Stimulated activated CD8-positive, alpha-beta memory T cell treated with anti-CD3 and anti-CD28 coated beads, Interleukin-15, amount 100 ng/mL, for 24 hours (primary cell): ENCODE measurements at places on chromosomes 2 and 18.

DNA sequence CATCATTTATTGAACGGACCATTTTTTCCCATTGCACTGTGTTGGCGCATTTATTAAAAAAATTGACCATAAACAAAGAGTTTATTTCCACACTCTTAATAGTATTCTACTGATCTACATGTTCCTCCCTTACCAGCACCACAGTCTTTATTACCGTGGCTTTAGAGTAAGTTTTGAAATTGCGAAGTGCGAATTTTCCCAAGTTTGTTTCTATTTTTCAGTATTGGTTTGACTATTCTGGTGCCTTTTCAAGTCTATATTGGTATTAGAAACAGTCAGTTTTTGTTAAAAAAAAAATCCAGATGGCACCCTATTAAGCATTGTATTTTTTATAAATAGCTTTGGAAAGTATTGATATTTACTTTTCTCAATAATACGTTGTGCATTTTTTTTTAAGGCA, 795.1 kb upstream of the HS6ST1 start:
- no peak for DNase-seq

- no peak for DNase-seq
Measured at GRCh38 chr2:230166557-230167170, 53.1 kb downstream of the SP110 start.

GRCh38 chr2:193743089-193743488, 1548.4 kb upstream of the TMEFF2 start:
- no peak for DNase-seq

DNA sequence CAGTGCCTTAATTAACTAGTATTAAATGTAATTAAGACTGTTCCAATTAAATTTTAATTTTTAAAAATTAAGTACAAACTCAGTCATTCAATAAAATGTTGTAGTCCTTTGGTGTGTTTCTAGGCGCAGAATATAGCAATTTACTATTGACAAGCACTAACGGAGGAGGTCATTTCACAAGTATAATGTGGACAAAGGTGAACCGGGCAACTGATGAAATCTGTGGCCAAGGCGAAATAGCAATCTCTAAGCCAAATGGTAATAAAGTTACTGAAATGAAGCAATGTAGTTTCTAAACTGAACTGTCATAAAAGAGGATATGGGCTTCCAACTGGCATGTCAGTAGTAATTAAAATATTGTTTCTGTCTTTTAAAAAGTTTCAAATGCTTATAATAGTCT, 27.5 kb downstream of the FIGN start:
- no peak for DNase-seq

DNA sequence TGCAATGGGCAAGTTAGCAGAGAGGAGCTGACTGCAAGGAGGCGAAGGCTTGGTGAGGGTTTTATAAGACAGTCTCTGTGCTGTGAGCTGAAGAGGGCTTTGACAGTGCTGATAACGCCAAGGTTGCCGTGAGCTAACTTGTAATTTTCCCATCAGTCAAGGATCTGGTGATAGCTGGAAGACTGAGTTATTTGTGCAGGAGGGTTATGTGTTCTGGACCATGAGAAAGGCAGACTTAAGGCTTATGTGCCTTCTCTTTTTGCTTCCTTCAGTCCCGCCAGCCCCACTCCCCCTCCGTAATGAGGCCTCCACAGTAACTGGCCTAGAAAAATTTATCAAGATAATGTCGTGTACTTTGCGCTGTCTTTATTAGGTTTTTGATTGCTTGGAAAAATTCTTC, 94.6 kb downstream of the RTP5 start:
- DNase-seq = no peak

- no peak for DNase-seq
Measured at GRCh38 chr2:88622307-88622706, 5.0 kb downstream of the EIF2AK3 start.

DNA sequence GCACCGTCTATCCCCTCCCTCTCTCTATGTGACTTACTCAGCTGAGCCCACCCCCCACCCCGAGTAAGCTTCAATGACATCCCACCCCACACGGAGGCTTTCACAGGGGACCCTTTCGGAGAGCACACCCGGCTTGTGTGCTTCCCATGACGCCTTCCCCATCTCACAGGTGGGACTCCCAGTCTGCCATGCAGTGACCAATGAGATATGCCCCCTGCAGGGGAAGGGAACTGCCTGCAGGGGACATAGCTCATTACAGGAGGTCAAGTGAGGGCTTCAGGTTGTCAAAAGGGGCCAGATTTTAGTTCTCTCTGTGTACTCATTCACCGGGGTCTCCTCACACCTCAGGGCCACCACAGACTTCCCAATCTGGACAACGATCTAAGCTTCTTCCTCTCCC, 112.6 kb downstream of the GAREM1 start:
- no peak for DNase-seq

DNA sequence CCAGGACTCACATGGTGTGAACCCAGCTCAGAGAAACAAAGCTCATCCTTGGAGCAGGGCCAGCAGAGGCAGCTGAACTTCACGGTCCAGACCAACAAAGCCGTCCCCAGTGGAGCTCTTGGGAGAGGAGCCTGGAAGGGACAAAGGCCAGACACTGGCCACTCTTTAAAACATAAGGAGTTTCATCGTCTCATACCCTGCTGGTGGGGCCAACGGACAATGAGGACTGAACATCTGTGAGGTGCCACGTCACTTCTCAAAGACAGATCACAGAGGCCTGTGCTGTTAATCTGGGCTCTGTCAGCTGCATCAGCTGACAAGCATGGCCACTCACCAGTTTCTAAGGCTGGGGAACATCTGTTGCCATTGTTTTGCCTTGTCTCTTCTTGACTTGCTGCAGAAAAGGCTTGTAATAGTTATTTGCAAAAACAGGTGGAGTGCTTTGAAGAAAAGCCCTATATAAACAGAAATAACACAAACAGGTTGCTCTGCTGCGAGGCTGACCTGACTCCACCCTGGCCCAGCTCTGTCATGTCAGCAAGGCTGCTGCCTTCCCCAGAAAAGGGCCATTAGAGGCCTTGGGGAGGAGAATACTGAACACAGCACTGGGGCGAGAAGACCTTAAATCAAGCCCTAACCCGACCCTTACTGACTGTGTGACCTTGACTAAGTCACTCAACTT, 68.1 kb upstream of the DAPL1 start:
- DNase-seq = no peak
